Astrocyte (in vitro differentiated cells and primary cell): ENCODE measurements at places on chromosomes 6 and 20. TPM values are rescaled to one million over a fixed set of nuclear protein-coding genes. Genes with fewer than 3 reads are reported as not detected.

DNA sequence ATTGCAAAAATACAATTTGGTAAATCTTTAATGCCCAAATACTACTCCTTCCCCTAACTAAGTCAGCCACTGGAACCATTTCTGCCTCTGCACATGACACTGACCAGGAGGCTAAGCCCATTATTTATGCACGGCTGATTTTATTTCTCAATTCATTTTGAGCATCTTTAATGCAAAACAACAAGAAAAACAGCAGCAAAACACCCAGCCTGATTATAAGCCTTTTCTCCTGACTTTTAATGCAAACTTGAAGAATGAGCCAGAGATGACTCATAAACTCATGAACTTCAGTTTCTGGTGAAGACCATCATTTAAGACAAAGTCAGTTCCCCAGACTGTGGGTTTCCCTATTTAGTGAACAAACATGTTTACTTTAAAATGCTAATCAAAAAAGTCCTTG is 51.6 kb downstream of the CYP24A1 start:
- peaks cover 27% of the 10 kb centered on the region for H3K4me1 ChIP-seq
- DNase-seq: peak; percentile 79
- H3K27me3 ChIP-seq: no peaks in the 10 kb centered on the region
- peak overlapping the region; percentile 99 for H3K27ac ChIP-seq
- no peaks in the 10 kb centered on the region for H3K36me3 ChIP-seq
- H3K4me3 ChIP-seq: no peak overlapping the region

DNA sequence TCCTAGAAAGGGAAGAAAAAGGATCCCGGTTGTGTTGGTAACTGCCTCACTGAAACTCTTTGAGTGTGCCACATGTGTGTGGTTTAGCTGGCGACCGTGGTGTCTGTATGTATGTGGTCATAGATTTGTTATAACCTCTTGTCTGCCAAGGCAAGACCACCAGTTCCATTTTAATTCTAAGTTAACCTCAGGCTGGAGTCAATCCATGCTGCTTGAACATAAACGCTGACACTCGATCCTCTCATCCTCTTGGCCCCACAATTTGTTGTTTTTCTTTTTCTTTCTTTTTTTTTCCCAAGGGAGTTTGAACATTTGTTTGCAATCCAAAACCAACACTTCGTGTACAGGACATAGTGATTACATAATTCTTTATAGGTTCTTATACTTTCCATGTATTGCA is 318.9 kb upstream of the JAG1 start:
- no peaks in the 10 kb centered on the region for H3K27me3 ChIP-seq
- H3K4me3 ChIP-seq: no peak overlapping the region
- H3K4me1 ChIP-seq: no peaks in the 10 kb centered on the region

- no peak overlapping the region for H3K4me3 ChIP-seq
- H3K4me1 ChIP-seq: no peaks in the 10 kb centered on the region
- H3K27me3 ChIP-seq: no peaks in the 10 kb centered on the region
- H3K27ac ChIP-seq: no peak overlapping the region
- H3K36me3 ChIP-seq: no peaks in the 10 kb centered on the region
- DNase-seq: no peak
Measured at GRCh38 chr6:98335594-98335993, 498.8 kb upstream of the POU3F2 start.

SLC22A7 gene
- not detected in 2 replicates for total RNA-seq

GPR6 gene
- not detected in 2 replicates for total RNA-seq

GRCh38 chr6:166474721-166475565 is 92.2 kb upstream of the MPC1 start:
- H3K4me1 ChIP-seq: no peaks in the 10 kb centered on the region
- H3K27ac ChIP-seq: no peak overlapping the region
- H3K36me3 ChIP-seq: no peaks in the 10 kb centered on the region

NT5E gene
- 76.1 and 77.4 TPM in 2 replicates for total RNA-seq

FAM83B gene
- 0.79 and 1.9 TPM in 2 replicates for total RNA-seq

PRDM13 gene
- total RNA-seq: not detected in 2 replicates

DNA sequence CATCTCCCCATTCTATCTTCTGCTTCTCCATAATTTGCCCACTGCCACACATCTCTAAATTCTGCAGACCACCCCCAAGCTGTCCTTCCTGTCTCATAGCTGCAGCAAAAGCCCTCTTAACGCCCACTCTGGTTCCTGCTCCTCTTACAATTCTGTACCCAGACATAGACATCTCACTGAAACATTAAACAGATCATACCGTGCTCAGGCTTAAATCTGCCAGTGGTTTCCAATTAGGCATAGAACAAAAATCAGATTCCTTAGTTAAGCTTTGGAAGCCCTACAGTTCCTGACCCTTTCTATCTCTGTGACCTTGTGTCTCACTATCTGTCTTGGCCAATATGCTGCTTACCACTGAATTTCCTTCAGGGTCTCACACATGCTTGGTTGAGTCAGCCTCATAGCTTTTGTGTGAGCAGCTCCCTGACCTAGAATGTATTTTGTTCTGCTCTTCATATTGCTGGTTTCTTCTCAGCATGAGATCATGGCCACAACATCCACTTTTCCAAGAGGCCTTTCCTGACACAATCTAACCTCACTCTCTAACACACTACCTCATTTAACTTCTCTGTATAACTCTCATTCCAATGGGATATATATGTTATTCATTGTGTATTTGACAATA is 749.7 kb downstream of the MAFB start:
- no peaks in the 10 kb centered on the region for H3K4me1 ChIP-seq
- no peaks in the 10 kb centered on the region for H3K36me3 ChIP-seq
- no peak overlapping the region for H3K4me3 ChIP-seq
- peak; percentile 4 for DNase-seq
- no peak overlapping the region for H3K27ac ChIP-seq
- H3K27me3 ChIP-seq: no peaks in the 10 kb centered on the region

GRCh38 chr6:152605941-152606340 is 31.2 kb downstream of the SYNE1 start:
- H3K4me1 ChIP-seq: no peaks in the 10 kb centered on the region
- H3K36me3 ChIP-seq: no peaks in the 10 kb centered on the region
- no peak overlapping the region for H3K4me3 ChIP-seq
- H3K27me3 ChIP-seq: no peaks in the 10 kb centered on the region

- H3K4me1 ChIP-seq: peaks cover 63% of the 10 kb centered on the region
- H3K27me3 ChIP-seq: no peaks in the 10 kb centered on the region
- peak overlapping the region; percentile 44 for H3K4me3 ChIP-seq
- no peak for DNase-seq
- peaks cover 27% of the 10 kb centered on the region for H3K36me3 ChIP-seq
Measured at GRCh38 chr6:33317419-33317668, 200 bp downstream of the ZBTB22 start.

GRCh38 chr6:12340488-12340818 is 50.3 kb downstream of the EDN1 start:
- H3K27ac ChIP-seq: no peak overlapping the region
- H3K4me1 ChIP-seq: peaks cover 10% of the 10 kb centered on the region
- H3K27me3 ChIP-seq: no peaks in the 10 kb centered on the region
- H3K36me3 ChIP-seq: no peaks in the 10 kb centered on the region

GRCh38 chr6:16624636-16625290 is 136.5 kb downstream of the ATXN1 start:
- H3K4me3 ChIP-seq: no peak overlapping the region
- H3K27me3 ChIP-seq: no peaks in the 10 kb centered on the region
- peaks cover 4% of the 10 kb centered on the region for H3K4me1 ChIP-seq
- no peak for DNase-seq

IL17A gene
- not detected in 2 replicates for total RNA-seq

DNA sequence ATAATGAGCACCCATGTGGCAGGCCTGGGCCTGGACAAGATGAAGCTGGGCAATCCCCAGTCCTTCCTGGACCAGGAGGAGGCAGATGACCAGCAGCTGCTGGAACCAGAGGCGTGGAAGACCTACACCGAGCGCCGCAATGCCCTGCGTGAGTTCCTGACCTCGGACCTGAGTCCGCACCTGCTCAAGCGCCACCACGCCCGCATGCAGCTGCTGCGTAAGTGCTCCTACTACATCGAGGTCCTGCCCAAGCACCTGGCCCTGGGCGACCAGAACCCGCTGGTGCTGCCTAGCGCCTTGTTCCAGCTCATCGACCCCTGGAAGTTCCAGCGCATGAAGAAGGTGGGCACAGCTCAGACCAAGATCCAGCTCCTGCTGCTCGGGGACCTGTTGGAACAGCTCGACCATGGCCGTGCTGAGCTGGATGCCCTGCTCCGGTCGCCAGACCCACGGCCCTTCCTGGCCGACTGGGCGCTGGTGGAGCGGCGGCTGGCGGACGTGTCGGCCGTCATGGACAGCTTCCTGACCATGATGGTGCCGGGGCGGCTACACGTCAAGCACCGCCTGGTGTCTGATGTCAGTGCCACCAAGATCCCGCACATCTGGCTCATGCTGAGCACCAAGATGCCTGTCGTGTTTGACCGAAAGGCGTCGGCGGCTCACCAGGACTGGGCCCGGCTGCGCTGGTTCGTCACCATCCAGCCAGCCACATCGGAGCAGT is 1.9 kb downstream of the FNDC11 start:
- H3K36me3 ChIP-seq: no peaks in the 10 kb centered on the region
- H3K27me3 ChIP-seq: no peaks in the 10 kb centered on the region
- H3K4me3 ChIP-seq: no peak overlapping the region
- no peak overlapping the region for H3K27ac ChIP-seq

DNA sequence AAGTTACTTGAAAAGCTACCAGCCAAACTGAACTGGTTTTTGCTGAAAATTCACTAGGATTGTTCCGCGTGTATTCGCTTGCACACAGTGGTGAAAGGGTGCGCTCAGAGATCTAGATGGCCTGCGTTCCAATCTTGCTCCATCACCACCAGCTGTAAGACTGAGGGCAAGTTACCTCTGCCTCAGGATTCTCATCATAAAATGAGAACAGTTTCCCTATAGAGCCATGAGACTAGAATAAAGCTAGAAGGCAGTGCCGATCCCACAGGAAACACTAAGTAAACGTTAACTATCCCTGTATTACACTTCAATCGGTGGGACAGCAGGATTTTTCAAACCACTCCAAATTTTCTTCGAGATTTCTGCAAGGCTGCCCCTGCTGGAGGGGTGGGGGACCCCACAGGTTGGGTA is 838 bp downstream of the AHCY start:
- peak overlapping the region; percentile 76 for H3K4me3 ChIP-seq
- H3K27ac ChIP-seq: peak overlapping the region; percentile 90
- DNase-seq: peak; percentile 41
- H3K4me1 ChIP-seq: peaks cover 6% of the 10 kb centered on the region
- no peaks in the 10 kb centered on the region for H3K36me3 ChIP-seq

PTPRK gene
- 139 and 159 TPM in 2 replicates for total RNA-seq

DNA sequence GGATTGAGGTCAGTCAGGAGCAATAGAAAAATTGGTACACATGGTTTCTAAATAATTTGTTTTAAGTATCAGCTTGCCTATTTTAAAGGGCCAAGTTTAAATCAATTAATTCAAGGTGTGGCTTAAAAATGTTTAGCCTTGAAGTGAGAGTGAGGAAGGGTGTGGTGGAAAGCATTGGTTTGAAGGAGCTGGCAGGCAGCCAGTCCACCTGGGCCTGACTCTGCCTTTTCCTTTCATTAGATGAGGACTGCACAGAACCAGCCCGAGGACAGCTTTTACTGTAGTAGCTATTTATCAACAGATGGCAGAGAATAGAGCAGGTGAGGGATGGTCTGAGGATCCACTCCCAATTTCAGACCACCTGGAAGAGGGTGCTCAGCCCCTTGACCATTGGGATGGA is 42.4 kb downstream of the DHX35 start:
- H3K27ac ChIP-seq: no peak overlapping the region
- H3K4me1 ChIP-seq: no peaks in the 10 kb centered on the region
- DNase-seq: no peak
- H3K4me3 ChIP-seq: no peak overlapping the region
- peaks cover 35% of the 10 kb centered on the region for H3K36me3 ChIP-seq

DNA sequence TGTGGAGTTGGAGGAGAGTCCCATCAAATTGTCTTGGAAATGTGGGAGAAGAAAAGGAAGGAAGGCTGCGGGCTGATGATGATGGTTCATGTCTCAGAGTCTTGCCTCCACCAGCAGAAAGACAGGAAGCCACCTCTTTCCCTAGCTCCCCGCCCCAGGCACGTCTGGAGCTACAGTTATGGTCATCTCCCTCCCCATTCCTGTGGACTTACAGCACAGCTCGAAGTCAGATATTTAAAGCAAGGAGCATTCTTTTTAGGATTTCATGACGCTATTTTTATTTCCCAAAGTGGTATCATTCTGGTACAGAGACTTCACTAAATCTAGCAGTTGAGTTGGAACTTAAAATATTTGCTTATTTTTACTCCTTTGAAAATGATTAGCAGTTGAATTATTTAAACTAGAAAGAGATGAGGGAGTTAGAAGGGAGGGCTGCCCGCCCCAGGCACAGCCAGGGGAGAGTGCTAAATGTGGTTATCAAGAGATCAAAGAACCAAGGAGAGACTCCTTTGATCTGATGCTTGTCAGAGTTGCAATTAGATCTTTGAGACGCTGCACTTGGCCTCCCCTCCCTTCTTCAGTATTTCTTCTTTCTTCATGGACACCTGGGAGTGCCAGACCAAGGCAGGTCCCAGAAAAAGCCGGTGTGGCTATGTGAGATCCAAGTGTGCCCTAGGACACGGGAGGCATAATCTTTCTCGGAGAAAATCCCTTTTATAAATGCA is 199.9 kb upstream of the SOX4 start:
- H3K4me1 ChIP-seq: peaks cover 17% of the 10 kb centered on the region
- no peak for DNase-seq
- H3K27ac ChIP-seq: no peak overlapping the region
- H3K4me3 ChIP-seq: no peak overlapping the region
- no peaks in the 10 kb centered on the region for H3K36me3 ChIP-seq
- H3K27me3 ChIP-seq: no peaks in the 10 kb centered on the region

- DNase-seq: no peak
- H3K27ac ChIP-seq: no peak overlapping the region
- H3K27me3 ChIP-seq: peaks cover 3% of the 10 kb centered on the region
- H3K36me3 ChIP-seq: no peaks in the 10 kb centered on the region
- H3K4me3 ChIP-seq: no peak overlapping the region
Measured at GRCh38 chr6:29924731-29925130, 17.6 kb upstream of the HLA-A start.

DNA sequence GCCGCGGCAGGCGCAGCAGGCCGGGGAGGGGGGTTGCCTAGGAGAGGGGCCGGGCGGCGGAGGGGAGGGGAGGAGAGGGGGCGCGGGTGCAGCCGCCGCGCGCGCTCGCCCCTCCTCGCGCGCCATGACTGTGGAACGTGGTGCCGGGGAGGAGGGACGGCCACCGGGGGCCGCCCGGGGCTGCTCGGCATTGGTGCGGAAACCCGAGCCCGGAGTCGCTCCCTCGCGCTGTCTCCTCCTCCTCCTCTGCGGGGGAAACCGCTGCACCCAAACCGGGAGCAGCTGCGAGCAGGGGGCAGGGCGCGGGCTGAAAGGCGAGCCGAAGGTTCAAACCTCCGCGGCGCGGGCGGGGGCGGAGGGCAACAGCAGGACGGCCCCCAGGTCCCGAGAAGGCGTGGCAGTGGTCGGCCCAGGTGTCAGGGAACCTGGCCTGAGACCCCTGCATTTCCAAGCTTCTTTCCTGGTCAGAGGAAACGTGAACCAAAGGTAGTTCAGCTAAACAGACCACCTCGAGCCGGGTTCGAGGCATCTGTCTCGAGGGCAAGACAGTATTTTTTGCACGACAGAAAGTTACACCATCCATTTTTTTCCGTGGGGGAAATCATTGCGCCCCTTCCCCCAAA is 1.4 kb upstream of the TRERF1 start:
- peaks cover 30% of the 10 kb centered on the region for H3K4me1 ChIP-seq
- H3K36me3 ChIP-seq: no peaks in the 10 kb centered on the region
- H3K27ac ChIP-seq: peak overlapping the region; percentile 85
- no peaks in the 10 kb centered on the region for H3K27me3 ChIP-seq
- peak overlapping the region; percentile 69 for H3K4me3 ChIP-seq
- DNase-seq: peak; percentile 87

GRCh38 chr6:144646093-144647056 is 361.2 kb downstream of the UTRN start:
- H3K27ac ChIP-seq: no peak overlapping the region
- H3K27me3 ChIP-seq: no peaks in the 10 kb centered on the region
- H3K4me1 ChIP-seq: no peaks in the 10 kb centered on the region
- DNase-seq: peak; percentile 64

OOEP gene
- total RNA-seq: not detected in 2 replicates
